Central memory CD4-positive, alpha-beta T cell (primary cell): ENCODE measurements at places on chromosomes 2 and 18.

- DNase-seq: no peak
These were observed 87.7 kb downstream of the MEP1B start for GRCh38 chr18:32277549-32277948.

DNA sequence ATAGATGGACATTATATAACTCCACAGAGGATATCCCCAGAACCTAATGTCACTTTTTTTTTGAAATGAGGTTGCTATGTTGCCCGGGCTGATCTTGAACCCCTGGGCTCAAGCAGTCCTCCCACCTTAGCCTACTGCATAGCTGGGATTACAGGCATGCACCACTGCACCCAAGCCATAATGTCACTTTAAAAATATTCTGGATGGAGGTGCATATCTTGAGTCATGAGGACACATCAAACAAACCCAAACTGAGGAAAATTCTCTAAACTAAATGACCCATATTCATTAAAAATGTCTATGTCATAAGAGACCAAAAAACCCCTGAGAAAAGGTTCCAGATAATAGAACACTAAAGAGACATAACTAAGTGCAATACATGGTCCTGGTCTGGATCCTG, 36.3 kb downstream of the OSGEPL1 start:
- DNase-seq: no peak

- DNase-seq: peak; percentile 20
These were observed 185.9 kb upstream of the CCDC150 start for GRCh38 chr2:196453613-196454047.

DNA sequence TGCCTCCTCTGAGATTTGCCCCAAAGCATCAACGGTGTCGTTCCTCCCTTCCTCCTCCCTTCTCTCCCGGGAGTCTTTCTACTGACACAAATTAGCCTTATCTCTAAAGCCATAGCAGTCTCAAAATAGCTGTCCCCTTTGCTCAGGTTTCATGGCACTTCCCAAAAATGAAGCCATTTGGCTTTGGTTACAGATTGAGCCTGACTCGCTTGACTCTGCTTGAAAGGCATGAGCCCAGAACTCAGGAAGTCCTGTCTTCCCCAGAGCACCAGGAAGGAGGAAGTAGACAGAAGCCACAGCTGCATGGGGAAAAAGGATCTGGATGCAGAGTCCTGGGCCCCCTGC, 234.4 kb upstream of the RGPD4 start:
- no peak for DNase-seq
